Mucosa of gallbladder (tissue), 1 donor: ENCODE measurements at places on chromosomes 4 and X.

GRCh38 chr4:24395937-24396336 lies 188.4 kb downstream of the DHX15 start:
- DNase-seq = no peak

GRCh38 chr4:136637071-136637777 lies 895.1 kb downstream of the PCDH18 start:
- DNase-seq = no peak

- no peak for DNase-seq
These were observed 160.4 kb downstream of the GATB start for GRCh38 chr4:151600432-151600831.

GRCh38 chr4:115883231-115883630 lies 769.8 kb upstream of the NDST4 start:
- no peak for DNase-seq

DNA sequence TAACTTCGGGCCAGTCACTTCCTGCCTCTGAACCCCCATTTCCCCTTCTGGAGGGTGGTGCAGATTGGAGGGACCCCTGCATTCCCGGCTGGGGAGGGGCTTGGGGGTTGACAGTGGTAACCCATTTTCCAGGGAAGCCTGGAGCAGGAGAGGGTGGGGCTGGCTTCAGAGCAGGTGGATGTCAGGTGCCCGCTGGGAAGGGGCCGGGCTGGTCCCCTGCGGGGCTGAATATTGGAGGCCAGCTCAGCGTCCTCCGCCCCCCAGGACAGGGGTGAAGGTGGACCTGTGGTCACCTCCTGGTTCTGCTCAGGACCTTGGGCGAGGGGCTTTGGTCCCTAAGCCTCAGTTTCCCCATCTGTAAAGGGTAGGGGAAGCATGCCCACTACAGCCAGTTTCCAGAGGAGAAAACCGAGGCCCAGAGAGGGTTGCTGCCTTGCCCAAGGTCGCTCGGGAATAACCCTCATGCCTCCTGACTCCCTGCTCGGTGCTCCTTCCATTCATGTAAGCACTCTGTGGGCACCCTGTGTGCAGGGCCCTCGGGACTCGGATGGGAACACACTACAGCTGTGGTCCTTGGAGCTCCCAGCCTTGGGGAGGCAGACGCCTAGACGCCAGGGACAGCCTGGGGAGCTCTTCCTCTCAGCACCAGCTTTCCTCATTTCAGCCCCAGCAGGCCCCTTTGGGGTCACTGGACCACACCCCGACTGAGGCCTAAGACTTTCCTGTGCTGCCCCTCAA lies 683 bp downstream of the MAN2B2 start:
- DNase-seq = no peak

GRCh38 chr4:186151499-186151898 lies 39.9 kb upstream of the CYP4V2 start:
- no peak for DNase-seq

DNA sequence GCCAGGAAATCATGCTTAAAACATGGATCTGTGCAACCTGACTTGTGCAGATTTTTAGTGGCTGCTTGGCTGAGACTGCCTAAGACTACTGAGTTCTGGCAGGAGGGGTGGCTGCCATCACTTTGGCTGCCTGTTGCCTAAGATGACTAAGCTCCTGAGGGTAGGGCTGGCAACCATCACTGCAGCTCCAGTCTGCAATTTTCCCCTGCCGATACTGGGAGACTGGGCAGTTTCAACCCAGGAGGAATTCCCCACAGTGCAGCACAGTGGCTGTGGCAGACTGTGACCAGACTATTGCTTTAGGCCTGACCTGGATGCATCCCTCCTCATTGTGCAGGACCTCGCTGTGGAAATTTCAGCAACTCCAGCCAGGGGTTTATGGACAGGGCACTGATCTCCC lies 544.9 kb downstream of the ANKRD50 start:
- no peak for DNase-seq

- no peak for DNase-seq
These were observed 4.2 kb downstream of the SLC30A9 start for GRCh38 chr4:41994461-41994985.

DNA sequence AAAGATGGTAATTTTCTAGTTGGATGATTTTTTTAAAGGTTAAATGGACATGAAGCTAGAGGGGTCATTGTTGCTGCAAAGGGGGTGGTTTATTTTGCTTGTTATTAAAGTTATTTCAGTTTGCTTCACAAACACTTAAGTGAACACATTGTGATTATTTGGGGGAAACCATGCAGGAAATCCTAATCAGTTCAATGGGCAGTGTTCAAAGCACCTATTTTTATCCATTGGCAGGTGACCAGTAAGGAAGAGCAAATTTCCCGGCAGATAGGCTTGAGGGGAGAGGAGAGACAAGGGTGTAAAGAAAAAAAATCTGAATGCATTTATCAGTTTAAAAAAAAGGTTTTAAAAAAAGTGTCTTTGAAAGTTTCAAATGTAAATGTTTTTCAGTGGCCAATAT lies 17.6 kb downstream of the GPR174 start:
- DNase-seq = no peak
